ENCODE measurements at places on chromosomes 6 and 20.
A peak's percentile ranks its signal among the peaks of the same experiment; 100 is the strongest.

DNA sequence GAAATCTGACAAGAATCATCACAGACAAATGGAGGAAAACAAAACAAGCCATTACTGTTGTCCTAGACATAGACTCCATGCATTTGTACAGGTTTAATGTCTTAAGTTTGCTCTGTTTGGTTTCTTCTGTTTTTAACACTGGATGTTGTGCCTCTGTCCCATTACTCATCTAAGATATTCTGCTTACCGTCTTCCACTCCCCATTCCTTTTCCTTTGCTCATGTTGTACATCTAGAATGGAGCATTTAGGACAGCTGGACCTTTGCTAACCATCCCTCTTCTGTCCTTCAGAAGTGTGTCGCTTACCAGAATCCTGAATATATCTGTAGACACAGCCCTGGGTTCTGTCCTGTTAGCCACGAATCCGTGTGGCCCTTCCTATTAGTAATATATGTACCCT lies 35.2 kb downstream of the RAB22A start:
- no peak for DNase-seq

- DNase-seq, result no peak
Observed at GRCh38 chr6:34571388-34571787, 15.3 kb upstream of the SPDEF start.

GRCh38 chr6:3584606-3585005 lies 127.8 kb upstream of the SLC22A23 start:
- no peak for DNase-seq

GRCh38 chr20:45061244-45061643 lies 39.7 kb downstream of the KCNS1 start:
- DNase-seq, result no peak

- no peak for DNase-seq
Observed at GRCh38 chr20:60030471-60030870, 72.2 kb downstream of the CDH26 start.

GRCh38 chr6:46053039-46053933 lies 37.6 kb upstream of the CLIC5 start:
- DNase-seq, result no peak

GRCh38 chr6:159357211-159357915 lies 188.2 kb downstream of the FNDC1 start:
- no peak for DNase-seq

- DNase-seq, result peak; percentile 80
Observed at GRCh38 chr20:31894980-31895675, 24.7 kb downstream of the TTLL9 start.

DNA sequence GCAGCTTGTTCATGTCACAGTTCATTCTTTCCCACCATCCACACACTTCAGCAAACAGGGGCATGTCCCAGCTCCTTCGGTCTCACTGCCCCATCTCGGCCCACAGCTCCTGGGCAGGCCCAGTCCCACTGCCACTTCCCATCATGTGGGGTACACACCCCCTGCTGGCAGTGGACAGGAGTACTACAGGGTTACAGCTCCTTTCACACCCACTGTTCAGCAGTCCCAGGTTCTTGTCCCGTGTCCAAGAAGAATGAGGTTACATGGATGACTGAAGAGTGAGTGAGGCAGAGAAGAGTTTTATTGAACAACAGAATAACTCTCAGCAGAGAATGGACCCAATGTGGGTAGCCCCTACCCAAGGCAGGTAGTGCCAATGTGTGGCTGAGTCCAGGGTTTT lies 77.8 kb upstream of the SMLR1 start:
- no peak for DNase-seq

DNA sequence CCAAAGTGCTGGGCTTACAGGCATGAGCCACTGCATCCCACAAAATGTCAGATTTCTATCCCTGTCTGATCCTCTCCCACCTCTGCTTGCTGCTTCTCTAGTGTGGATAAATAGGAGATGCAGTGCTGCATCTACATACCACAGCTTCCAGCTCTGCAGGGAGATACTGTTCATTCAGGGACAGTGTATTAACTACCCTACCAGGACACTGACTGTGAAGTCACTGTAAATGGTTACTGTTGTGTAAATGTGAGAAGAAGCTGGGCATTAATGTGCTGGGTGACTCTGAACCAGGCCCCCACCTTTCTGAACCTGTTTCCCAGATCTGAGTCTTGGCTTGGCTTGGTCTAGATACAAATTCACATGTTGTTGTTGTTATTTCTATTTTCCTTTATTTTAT lies 488.6 kb upstream of the SULF2 start:
- DNase-seq, result no peak

GRCh38 chr6:16922282-16922681 lies 161.0 kb upstream of the ATXN1 start:
- no peak for DNase-seq

DNA sequence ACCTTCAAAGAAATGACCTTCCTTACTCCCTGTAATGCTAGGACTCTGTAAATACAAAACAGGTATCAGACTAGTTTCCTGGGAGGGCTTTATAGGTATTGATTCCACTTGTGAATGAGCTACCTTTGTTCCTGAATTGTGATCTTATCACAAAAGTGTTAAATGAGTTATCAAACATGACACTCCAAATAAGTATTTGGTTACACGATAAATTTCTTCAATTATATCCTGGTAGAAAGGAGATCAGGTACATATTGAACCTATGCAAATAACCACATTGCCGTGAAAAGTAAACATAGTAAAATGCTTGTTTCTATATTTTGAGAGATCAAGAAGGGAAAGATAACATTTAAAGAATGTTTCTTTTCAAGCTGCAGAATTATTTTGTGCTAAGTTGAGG lies 285.3 kb downstream of the HIVEP2 start:
- DNase-seq, result no peak

GRCh38 chr20:51473771-51474170 lies 68.7 kb downstream of the NFATC2 start:
- no peak for DNase-seq

- peak; percentile 36 for DNase-seq
Observed at GRCh38 chr20:46699651-46700359, 9.6 kb upstream of the SLC2A10 start.

DNA sequence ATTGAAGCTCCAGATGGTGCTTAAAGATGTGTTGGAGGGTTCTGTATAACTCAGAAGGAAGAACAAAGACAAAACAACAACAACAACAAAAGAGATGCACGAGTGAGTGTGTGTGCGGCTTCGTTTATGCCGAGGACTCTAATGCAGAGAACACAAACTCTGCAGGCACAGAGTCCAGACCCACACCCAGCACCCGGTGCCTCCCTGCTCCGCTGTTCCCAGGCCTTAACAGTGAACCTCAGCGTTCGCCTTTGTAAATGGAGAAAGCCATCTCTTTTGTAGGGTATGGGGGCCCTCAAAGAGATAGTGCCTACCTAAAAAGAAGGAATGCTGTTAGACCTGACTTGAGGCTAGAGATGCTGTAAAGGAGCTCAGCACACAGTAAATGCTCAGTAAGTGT lies 243.3 kb downstream of the ERMARD start:
- DNase-seq, result no peak

GRCh38 chr20:57747861-57748481 lies 38.2 kb upstream of the PMEPA1 start:
- no peak for DNase-seq

DNA sequence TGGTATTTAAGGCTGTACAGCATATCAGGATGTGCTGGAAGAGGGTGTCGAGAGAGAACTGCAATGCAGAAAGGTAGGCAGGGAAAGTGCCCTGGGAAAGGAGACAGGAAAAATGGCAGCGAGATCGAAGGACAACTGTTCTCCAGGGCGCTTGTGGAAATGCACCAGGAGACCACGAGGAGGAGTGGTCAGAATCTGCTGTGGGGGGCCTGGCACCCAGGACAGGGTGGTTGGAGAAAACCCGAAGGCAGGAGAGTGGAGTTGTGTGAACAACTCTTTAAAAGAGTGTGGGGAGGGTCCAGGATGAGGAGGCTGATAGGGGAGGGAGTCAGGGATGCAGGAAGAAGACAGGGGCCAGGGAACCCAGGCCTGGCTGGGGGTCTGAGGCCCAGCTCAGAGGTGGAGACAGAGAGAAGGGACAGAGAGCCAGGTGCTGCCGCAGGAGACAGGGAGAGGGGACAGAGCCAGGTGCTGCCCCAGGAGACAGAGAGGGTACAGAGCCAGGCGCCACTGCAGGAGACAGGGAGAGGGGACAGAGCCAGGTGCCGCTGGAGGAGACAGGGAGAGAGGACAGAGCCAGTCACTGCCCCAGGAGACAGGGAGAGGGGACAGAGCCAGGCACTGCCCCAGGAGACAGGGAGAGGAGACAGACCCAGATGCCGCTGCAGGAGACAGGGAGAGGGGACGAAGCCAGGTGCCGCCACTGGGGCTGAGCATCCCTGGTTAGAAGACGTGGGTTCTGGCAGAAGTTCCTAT lies 9.3 kb downstream of the SLC22A1 start:
- DNase-seq, result no peak

- DNase-seq, result no peak
Observed at GRCh38 chr6:11497881-11498280, 39.7 kb upstream of the TMEM170B start.
